ENCODE measurements at places on chromosomes 3 and 15. TPM values are rescaled to one million over a fixed set of nuclear protein-coding genes. Genes with fewer than 3 reads are reported as not detected.

LIPH gene
- total RNA-seq: 6.9 TPM

CHL1 gene
- total RNA-seq: 0.53 TPM

GREM1 gene
- not detected for total RNA-seq

HYAL1 gene
- 49.5 TPM for total RNA-seq

DNA sequence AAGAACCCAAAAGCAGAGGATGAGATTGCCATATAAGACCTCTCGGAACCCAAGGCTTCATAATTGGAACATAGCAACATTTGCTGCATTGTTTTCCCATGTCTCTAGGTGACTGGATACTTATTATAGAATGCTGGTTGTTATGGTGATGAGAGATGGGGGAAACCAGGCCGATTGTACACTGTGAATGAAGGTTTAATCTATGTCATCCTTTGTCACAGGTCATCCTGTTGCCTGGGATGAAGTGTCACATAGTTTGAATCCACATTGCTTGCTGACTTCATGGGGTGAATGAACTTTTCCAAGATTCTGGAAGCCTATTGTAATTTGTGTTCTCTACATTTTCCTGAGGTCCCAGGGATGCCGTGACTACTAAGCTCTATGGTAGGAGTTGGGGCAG lies 41.8 kb downstream of the CLEC3B start:
- DNase-seq: no peak

Measured in ascending aorta (tissue), 2 donors.